Smooth muscle cell of the brain vasculature (primary cell): ENCODE measurements at places on chromosomes 12 and 14.

DNA sequence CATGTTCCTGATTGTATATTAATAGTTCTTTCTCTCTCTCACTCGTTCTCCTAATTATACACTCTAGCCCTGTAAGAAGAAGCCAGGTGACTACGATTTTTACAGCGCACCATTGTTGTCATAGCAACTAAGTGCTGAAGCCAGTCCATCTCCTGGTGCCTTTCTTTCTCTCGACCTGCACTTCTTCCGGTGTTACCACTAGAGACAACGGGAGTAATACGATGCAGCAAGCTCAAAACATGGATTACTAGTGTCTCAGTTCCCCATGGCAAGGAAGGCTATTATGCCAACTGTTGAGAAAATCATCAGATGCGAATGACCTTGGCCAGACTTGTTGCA lies 40.8 kb upstream of the DCD start:
- DNase-seq = no peak

GRCh38 chr14:37865719-37866549 lies 270.5 kb downstream of the TTC6 start:
- no peak for DNase-seq

GRCh38 chr14:100605706-100606686 lies 18.8 kb upstream of the BEGAIN start:
- no peak for DNase-seq

DNA sequence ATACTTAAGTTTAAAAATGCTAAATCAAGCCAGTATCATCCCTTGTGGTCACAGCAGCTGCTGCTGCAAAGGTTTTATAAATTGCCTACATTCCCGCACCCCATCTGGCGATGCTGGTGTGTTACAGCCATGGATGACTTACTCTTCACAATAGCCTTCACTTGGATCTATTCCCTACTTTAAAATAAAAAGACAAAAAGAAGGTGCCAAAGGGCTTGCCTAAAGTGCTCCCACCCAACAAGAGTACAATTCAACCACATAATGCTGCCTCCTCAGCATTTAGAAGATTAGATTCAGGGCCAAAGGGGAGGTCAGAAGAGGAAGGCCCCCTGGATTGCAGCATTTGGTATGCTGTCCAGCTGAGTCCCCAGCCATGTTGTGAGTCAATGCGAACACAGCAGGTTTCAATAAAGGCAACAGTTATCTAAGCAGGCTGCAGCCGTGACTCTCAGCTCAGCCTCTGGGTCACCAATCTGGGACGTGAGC lies 176.1 kb downstream of the DAD1 start:
- DNase-seq = no peak

DNA sequence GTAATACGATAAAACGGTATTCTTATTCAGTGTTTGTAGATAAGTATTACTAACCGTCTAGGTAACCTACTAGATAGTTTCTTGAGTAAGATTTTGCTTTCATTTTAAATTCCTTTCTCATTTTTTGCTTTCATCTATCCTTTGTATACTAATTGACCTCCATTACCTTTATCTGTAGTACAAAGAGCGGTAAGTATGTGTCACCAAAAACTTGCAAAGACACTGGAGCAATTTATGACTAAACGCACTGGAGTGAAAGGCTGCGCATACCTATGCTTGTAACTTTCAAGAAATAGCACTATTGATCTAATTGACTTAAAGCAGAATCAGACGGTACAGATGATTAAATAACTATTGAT lies 1.7 kb downstream of the ARHGAP5 start:
- no peak for DNase-seq

DNA sequence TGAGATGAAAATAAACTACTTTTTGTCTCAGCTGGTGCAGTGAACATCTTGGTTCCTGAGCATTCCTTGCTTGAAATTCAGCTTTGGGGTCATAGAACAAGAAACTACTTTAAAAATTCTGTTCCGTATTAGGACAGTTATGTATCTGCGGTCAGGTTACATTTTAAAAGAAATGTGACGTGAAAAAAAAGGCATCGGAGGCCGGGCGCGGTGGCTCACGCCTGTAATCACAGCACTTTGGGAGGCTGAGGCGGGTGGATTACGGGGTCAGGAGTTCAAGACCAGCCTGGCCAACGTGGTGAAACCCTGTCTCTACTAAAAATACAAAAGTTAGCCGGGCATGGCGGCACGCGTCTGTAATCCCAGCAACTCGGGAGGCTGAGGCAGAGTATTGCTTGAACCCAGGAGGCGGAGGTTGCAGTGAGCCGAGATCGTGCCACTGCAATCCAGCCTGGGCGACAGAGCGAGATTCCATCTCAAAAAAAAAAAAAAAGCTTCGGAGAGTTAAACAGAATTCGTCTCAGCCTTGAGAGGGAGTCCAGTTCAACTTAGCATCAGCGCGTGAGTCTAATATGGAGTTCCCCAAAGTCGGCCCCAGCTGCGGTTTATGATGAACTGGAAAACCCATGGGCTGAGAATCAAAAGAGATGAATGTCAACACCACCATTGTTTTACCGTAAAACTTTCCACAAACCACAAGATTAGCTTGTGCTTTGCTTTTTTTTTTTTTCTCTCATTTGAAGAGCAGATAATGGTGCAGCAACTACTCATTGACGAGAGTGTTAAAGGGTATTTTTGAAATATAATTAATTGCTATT lies 2.1 kb upstream of the SLC2A13 start:
- DNase-seq = no peak

GRCh38 chr12:99436584-99436983 lies 211.0 kb upstream of the GARIN6 start:
- no peak for DNase-seq

DNA sequence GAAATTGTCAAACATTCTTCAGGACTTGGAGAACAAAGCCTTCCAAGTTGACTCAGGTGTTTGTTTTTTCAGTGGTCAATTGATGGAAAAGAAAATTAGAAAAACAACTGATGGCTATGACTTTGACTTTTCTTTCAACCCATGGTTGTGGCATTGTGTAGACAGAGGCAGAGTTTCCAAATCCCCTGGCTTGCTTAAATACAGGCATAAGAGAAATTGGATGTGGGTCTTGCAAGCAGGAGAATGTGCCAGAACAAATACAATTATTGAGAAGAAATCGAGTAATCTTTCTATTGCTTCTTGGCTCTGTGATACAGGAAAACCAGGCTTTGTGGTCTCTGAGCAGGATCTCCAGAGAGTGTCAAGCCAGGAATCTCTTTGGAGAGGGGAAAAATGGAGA lies 40.9 kb upstream of the FRMD6 start:
- DNase-seq = no peak

GRCh38 chr14:77322951-77323350 lies 2.1 kb downstream of the GSTZ1 start:
- no peak for DNase-seq

GRCh38 chr12:29314416-29314815 lies 66.6 kb downstream of the ERGIC2 start:
- no peak for DNase-seq

GRCh38 chr12:72315858-72316257 lies 43.7 kb downstream of the TRHDE start:
- no peak for DNase-seq

GRCh38 chr12:3263282-3263681 lies 186.1 kb downstream of the TSPAN9 start:
- DNase-seq = no peak

- DNase-seq = no peak
Measured at GRCh38 chr14:50397390-50398188, 908 bp upstream of the CDKL1 start.

GRCh38 chr12:81957631-81958030 lies 198.5 kb upstream of the PPFIA2 start:
- DNase-seq = no peak

GRCh38 chr12:122081697-122082221 lies 3.2 kb downstream of the MLXIP start:
- DNase-seq = no peak

DNA sequence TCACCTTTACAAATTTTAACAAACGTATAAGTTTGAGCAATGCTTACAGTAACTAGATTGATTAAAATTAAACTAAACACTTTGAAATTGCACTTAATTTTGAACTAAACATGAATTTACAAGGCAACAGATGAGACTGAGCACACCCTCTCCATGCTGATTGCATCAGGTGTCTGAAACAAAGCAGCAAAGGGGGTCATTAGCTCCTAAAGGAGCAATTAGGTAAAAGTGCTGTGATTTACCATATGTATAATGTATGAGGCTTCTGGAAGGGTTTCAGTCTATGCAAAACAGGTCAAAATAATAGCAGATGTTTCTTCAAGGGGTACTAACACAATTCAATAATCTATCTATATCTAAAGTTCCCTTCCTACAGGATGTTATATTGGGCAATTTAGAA lies 98.8 kb upstream of the LMNTD1 start:
- no peak for DNase-seq

DNA sequence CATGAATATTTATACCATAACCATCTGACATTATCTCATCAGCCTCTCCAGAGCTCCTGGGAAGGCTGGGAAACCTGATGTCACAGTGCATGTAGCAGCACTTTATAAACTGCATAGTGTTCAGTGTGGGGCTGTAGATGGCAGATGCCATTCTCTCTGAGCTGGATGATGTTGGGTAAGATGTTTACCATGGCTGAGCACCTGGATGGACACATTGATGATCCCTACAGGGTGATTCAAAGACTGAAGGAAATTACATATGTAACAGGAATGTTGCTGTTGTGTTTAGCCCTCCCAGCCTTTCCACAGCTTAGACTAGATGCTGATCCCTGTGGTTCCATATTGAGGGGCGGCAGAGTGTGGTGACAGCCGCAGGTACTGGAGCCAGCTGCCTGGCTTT lies 37.4 kb downstream of the IFT43 start:
- DNase-seq = no peak

GRCh38 chr12:96241846-96242256 lies 47.7 kb downstream of the ELK3 start:
- no peak for DNase-seq

GRCh38 chr12:94336211-94336925 lies 123.3 kb downstream of the CEP83 start:
- no peak for DNase-seq

DNA sequence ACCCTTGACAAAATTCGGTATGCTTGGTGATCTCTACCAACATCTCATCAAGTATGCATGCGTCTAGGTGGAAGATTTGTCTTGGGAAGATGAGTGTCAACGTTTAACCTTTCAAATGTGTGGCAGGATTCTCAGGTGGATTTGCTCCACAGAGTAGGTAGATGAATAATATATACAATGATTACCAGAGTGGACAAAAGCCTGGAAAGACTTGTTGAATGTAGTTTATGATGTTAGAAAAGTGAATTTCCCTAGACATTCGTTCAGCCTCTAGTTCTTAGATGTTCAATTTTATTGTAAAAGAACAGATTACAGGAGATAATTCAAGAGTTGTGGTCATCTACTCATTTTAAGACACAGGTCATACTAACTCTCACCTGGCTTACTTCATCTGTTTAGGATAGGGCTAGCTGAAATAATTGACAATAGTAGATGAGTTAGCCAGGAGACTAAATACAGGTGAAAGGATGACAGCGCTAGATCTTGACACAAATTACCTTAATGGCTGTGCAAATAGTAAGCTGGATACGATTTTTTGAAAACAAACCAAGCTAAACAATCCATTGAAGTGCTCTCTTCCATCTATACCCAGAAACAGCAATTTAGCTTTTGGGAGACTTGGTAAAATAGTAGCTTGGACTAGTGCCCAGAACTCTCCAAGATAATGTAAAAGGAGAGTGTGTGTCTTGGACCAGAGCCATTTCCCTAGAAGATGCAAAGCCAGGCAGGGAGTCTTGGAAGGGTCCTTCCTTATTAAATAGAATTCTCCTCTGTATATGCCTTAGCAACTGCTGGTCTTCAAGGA lies 168.0 kb downstream of the DACT1 start:
- peak; percentile 94 for DNase-seq

DNA sequence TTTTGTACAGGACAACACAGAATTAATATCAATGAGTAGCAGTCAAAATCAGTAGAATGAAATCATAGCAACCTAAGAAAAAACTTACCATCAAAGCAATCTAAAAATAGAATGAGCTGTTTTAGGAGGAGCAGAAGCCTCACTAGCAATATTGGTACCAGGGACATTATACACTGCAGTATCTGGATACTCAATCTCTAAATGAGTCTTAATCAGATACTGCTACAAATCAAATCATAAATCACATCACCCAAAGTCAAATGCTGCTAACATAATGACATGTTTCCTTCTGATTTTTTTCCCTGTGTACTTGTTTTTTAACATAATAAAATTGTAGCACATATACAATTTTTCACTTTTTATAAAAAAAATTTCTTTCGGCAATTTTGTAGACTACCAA lies 8.0 kb downstream of the RPS29 start:
- no peak for DNase-seq

DNA sequence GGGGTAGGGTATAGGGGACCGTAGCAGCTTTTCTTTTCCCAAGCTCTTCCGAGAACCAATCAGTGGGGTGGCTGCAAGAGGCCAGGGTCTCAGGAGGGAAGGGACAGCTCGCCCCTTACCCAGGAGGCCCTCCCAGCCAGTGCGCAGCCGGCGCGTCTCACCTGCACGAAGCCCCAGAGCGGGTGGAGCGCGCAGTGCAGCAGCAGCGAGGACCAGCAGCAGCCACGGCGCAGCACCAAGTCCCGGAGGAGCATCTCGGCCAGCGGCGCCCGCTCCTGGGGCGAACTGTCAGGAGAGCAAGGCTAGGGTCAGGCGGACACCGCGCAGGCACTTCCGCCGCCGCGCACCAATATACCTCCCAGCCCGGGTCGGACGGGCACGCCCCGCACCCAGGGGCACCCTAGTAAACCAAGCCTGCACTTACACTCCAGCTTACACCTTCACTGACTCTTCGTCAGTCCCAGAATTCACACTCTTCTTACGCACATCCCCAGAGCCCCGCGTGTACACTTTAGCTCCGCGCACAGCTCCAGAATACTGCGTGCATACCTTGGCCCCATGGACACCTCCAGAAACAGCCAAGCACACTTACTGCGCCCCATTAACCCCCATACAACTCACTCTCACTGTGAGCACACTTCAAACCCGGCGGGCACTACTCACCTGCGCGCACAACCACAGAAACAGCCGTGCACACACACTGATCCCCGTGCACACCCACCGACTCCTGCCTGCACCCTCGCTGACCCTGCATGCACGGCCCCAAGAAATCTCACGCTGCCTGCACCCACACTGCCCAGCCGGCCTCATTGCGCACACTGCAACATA lies 606 bp downstream of the PRIMA1 start:
- no peak for DNase-seq

- DNase-seq = no peak
Measured at GRCh38 chr12:56728139-56728861, 3.2 kb upstream of the NACA start.

- DNase-seq = no peak
Measured at GRCh38 chr12:5870183-5870582, 74.9 kb downstream of the ANO2 start.
